Lung (tissue), 17 donors: ENCODE measurements at places on chromosomes 12 and 14. TPM values are rescaled to one million over a fixed set of nuclear protein-coding genes. Genes with fewer than 3 reads are reported as not detected.

GRCh38 chr12:57724936-57725740 is 13.4 kb downstream of the AGAP2 start:
- H3K36me3 ChIP-seq = peaks cover 6% of the 10 kb centered on the region
- H3K27ac ChIP-seq = no peak overlapping the region
- H3K4me1 ChIP-seq = peaks cover 19% of the 10 kb centered on the region
- H3K4me3 ChIP-seq = no peak overlapping the region

DNA sequence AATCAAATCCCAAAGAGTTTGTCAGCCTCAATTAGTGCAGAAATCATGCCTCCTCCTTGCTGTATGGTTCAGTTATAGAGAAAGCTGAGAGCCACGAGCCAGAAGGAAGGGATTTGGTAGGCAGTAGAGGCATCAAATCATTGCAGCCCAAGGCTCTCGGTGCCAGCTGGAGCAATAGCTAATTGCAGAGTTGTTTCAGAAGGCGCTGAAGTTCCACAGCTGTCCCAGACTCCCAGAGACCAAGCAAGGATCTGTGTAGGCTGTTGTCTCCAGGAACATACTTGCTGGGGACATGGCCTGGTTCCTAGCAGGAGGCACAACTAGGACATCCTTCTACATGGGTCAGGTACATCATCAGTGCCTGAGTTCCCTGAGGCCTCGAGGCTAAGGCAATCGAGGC is 80.4 kb upstream of the WSCD2 start:
- DNase-seq = no peak
- H3K27me3 ChIP-seq = no peaks in the 10 kb centered on the region
- H3K4me3 ChIP-seq = no peak overlapping the region
- no peak overlapping the region for H3K27ac ChIP-seq
- H3K4me1 ChIP-seq = no peaks in the 10 kb centered on the region
- no peaks in the 10 kb centered on the region for H3K36me3 ChIP-seq

DNA sequence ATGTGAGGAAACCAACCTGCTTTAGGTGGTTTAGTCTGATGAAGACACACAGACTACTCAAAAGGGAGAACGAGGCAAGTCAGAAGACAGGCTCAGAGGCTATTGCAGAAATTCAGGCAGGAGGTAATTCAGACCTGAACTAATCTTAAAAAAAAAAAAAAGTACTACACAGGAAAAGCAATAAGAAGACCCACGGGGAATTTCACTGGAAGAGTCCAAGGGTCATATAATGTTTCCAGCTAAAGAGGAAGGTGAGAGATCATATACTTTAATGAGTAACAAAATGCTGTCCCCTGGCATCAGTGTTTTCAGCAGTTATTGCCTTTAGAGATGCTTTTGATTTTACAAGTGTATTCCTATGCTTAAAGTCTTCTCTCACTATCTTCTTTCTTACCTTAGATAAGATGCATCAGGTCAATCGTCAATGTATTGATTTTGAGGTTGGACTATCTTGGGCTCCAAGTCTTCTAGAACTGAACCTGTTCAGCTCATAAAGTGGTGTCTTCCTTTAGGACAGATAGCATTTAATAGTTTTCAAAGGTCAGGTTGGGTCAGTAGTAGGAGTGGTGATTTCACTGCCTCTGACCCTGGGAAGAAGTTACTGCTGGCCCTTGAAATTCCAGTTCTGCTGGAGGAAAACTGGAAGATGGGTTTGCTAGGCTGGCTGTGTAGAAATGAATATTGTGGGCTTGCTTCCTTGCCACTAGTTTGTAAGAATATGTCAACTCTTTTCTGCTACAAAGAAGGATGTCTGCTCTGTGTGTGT is 60.0 kb downstream of the FAR2 start:
- no peaks in the 10 kb centered on the region for H3K36me3 ChIP-seq
- H3K4me1 ChIP-seq = no peaks in the 10 kb centered on the region
- H3K27ac ChIP-seq = no peak overlapping the region
- no peaks in the 10 kb centered on the region for H3K27me3 ChIP-seq
- no peak overlapping the region for H3K4me3 ChIP-seq

DNA sequence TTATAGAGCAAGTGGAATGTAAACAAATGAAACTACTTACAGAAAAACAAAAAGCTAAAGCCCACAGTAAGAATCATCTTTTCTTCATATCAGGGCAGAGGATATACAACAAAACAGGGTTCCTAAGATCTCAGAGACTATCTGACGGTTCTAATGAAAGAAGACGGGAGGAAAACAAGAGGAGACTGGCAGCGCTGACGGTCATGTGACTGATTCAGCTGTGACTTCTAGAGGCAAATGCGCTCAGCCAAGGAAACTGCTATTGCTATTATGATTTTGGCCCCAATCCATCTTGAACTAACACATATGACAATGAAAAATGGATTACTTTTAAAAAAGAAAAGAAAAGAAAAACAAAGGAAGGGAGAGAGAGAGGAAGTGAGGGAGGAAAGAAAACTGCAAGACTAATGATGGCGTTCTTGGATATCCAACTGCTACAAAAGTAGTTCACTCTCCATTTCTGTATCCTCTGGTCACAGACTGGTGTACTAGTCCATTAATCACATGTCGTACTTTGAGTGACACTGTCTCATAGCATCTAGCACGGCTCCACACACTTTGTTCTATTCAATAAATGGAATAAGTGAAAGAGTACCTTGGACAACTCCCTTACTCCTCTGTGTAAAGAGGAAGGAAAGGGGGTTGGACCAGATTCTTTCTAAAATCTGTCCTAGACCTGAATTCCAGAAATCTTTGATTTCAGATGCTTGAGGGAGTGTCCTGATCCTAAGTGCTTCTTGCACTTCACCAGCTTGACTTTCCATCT is 119.3 kb downstream of the DAD1 start:
- no peak overlapping the region for H3K4me3 ChIP-seq
- no peak overlapping the region for H3K27ac ChIP-seq
- H3K36me3 ChIP-seq = no peaks in the 10 kb centered on the region

DNA sequence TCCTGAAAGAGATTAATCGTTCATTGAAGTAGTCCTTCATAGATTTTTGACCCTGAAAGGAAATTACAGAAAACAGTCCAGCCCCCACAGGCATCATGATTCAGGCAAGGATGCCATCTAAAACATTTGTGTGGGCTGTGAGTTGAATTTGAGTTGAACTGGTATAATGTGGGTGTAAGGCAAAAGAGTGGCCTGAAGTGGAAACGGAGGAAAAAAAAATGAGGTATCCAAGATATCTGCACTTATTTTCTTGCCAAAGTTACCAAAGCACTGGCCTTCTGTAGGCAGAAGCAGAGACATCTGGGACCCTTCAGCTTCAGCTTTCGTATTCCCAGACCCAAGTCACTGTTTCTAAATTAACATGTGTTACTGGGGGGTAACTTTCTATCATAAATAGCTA is 105.1 kb upstream of the DIO2 start:
- H3K27ac ChIP-seq = no peak overlapping the region
- no peaks in the 10 kb centered on the region for H3K27me3 ChIP-seq

DNA sequence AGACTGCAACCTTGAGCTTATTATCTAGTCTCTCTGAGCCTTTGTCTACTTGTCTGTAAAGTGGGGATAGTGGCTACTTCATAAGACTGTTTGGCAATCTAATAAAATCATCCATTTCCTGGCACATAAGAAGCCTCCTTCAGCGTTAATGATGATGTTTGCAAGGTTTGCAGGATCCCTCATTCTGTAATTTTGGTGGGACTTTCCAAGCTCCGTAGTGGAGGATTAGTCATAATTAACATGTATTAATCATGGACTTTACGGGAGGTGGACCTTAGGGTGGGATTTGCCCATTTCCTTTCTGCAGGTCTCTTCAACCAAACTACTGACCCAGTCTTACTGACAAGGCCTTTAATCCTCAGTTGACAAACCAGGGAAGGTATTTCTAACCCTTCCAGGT is 66.2 kb downstream of the NTF3 start:
- no peaks in the 10 kb centered on the region for H3K36me3 ChIP-seq
- no peaks in the 10 kb centered on the region for H3K27me3 ChIP-seq
- H3K27ac ChIP-seq = no peak overlapping the region
- DNase-seq = no peak
- H3K4me1 ChIP-seq = no peaks in the 10 kb centered on the region

- no peak for DNase-seq
- no peak overlapping the region for H3K27ac ChIP-seq
- H3K4me3 ChIP-seq = no peak overlapping the region
- peaks cover 9% of the 10 kb centered on the region for H3K36me3 ChIP-seq
Observed at GRCh38 chr12:69500631-69501030, 30.4 kb downstream of the FRS2 start.

DNA sequence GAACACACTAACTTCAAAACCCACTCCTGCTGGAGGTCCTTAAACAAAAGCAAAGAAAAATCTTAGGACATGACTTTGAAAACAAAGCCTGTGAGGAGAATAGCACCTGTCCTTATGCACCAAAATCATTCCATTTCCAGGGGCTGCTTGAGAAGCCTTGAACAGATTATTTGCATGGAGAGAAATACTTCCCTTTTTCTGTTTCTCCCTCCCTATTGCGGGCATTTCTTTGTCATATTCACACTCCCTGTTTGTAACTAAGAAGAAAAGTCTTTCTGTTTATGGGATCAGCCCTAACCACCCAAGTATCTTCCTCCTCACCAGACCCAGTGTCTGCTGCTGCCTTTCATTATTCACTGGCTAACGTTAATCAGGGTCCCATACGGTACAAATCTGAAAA is 218.8 kb downstream of the DPF3 start:
- no peaks in the 10 kb centered on the region for H3K4me1 ChIP-seq
- peaks cover 12% of the 10 kb centered on the region for H3K36me3 ChIP-seq
- no peak for DNase-seq
- H3K27me3 ChIP-seq = no peaks in the 10 kb centered on the region
- H3K4me3 ChIP-seq = no peak overlapping the region
- H3K27ac ChIP-seq = no peak overlapping the region

DNA sequence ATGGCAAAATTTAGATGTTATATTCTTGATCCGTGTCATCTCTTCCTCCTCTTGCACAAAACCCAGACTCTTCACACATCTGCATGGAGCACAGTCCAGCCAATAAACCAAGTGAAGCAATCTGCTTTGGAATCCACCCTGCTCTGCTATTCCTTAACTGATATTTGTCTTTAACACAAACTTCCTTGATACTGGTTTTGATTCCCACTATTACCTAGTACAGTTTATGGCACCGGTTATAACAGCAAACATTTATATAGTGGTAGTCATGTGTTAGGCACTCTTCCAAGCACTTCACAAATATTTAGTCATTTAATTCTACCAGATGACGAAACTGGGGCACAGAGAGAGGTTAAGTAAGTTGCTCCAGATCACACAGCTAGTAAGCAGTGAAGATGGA is 12.5 kb downstream of the STYK1 start:
- no peaks in the 10 kb centered on the region for H3K4me1 ChIP-seq
- no peak overlapping the region for H3K4me3 ChIP-seq
- DNase-seq = no peak
- no peak overlapping the region for H3K27ac ChIP-seq

DNA sequence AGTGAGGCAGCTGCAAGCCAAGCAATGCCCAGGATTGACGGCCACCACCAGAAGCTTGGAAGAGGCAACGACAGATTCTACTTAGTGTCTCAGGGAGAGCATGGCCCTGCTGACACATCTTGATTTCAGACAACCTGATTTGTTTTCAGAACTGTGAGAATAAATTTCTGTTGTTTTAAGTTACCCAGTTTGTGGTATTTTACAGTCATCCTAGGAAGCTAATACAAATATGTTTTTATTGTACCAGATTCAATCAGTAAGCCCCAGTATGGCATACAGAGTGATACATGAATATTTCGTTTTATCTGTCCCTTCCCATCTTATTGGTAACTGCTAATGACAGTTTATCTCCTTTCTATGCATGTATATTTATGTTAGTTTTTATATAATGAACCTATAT is 62.3 kb downstream of the SAMD4A start:
- peak overlapping the region; percentile 76 for H3K27ac ChIP-seq
- H3K36me3 ChIP-seq = no peaks in the 10 kb centered on the region
- H3K4me1 ChIP-seq = peaks cover 6% of the 10 kb centered on the region
- no peaks in the 10 kb centered on the region for H3K27me3 ChIP-seq
- no peak overlapping the region for H3K4me3 ChIP-seq

DNA sequence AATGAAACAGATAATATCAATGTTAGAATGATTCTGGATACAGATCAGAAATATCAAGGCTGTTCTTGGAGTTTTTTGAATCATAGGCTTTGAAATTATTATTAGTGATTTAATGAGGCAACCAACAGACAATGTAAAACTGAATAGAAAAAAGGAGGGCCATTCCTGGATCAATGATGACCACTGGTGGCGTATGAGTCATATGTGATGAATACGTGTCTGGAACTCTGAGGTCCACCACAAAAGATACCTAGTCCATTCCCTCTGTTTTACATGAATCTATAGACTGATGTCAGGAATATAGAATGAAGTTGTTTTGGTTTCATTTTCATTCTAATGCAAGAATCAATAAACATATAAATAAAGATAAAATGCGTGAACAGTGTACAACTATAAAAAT is 78.3 kb upstream of the RTL1 start:
- no peaks in the 10 kb centered on the region for H3K4me1 ChIP-seq
- no peak overlapping the region for H3K4me3 ChIP-seq
- no peak for DNase-seq
- no peak overlapping the region for H3K27ac ChIP-seq
- no peaks in the 10 kb centered on the region for H3K36me3 ChIP-seq

DNA sequence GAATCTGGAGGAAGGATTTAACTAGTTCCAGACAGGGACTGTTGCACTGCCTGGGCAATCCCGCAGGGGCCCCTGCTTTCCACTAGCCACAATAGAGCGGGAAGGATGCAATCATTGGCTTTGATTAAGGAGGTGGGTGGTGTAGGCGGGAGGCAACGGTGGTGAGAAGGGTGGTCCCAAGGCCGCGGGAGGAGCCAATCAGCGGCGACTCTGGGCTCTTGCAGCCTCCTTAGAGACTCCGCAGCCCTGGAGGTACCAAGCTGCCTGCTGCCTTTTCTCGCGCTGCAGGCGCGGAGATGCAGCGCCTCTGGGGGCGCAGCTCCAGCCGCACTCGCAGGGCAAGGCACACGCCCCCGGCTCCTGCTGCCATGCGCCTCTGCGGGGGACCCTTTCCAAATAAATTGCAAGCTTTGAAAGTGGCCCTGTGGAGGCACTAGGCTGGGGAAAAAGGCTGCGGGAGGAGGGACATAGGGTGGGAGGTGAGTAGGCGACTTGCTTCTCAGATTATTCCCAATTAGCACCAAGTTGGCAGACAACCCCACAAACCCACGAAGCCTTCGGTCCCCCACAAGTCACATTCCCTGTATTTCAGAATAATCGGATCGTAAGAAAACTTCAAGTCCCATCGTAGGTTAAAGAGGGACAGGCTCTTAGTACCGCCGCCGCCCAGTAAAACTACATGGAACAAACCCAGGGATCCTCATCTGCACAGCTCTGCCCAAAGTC is 858 bp upstream of the KCNA1 start:
- no peak overlapping the region for H3K4me3 ChIP-seq
- no peak overlapping the region for H3K27ac ChIP-seq
- peak; percentile 18 for DNase-seq
- peaks cover 6% of the 10 kb centered on the region for H3K4me1 ChIP-seq
- H3K27me3 ChIP-seq = peaks cover 11% of the 10 kb centered on the region
- no peaks in the 10 kb centered on the region for H3K36me3 ChIP-seq

- H3K4me1 ChIP-seq = peaks cover 2% of the 10 kb centered on the region
- no peak overlapping the region for H3K4me3 ChIP-seq
- no peak for DNase-seq
- H3K27ac ChIP-seq = no peak overlapping the region
- no peaks in the 10 kb centered on the region for H3K36me3 ChIP-seq
- H3K27me3 ChIP-seq = no peaks in the 10 kb centered on the region
Observed at GRCh38 chr12:55679691-55680090, 28.0 kb downstream of the ITGA7 start.

CARMIL3 gene
- total RNA-seq = 0.37 TPM

RPS26 gene
- 53.1 TPM for total RNA-seq

RILPL2 gene
- total RNA-seq = 7.7 TPM

LUM gene
- total RNA-seq = 278 TPM

RNASE7 gene
- total RNA-seq = not detected

TSPAN11 gene
- total RNA-seq = 12.1 TPM

SPTB gene
- total RNA-seq = 11.5 TPM

PCED1B gene
- total RNA-seq = 2.2 TPM
